Tongue (tissue), 3 donors: ENCODE measurements at places on chromosomes 13 and 19.
A peak's percentile ranks its signal among the peaks of the same experiment; 100 is the strongest.

DNA sequence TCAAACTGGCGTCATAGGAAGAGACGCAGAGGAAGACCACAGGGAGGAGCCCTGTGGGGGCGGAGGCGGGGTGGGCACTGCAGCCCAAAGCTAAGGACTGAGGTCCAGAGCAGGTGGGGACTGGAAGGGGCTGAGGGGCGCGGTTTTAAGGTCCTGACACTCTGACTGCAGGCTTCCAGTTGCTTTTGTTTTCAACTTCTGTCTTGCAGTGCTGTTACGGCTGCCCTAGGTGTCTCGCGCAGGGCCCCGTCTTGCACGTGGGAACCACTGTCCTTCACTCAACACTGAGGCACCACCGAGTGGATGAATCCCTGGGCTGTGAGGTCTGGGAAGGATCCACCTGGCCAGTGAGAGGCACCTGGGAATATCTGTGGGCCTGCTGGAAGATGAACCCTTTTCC, 76.0 kb downstream of the TEX29 start:
- no peak for DNase-seq

GRCh38 chr19:55454787-55455243, 6.6 kb downstream of the ISOC2 start:
- no peak for DNase-seq

DNA sequence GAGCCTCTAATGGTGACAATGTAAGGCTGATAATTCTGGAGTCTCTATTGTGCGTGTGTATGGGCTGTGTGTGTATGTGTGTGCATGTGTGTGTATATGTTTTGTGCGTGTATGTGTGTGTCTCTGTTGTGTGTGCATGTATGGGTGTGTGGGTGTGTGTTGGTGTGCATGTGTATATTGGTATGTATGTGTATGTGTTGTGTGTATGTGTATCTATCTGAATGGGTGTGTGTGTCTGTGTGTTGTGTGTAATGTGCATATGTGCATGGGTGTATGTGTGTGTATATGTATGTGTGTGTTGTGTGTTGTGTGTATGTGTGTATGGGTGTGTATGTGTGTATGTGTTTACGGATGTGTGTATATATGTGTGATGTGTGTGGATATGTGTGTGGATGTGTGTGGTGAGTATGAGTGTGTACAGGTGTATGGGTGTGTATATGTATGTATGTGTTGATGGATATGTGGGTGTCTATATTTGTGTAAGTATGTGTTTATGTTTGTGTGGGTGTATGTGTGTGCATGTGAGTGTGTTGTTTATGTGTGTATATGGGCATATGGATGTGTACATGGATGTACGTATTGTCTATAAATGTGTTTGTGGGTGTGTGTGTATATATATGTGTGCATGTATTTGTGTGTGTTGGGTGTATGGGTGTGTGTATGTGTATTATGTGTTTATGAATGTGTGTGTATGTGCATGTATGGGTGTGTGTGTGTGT, 366.7 kb downstream of the UQCRFS1 start:
- DNase-seq = no peak

DNA sequence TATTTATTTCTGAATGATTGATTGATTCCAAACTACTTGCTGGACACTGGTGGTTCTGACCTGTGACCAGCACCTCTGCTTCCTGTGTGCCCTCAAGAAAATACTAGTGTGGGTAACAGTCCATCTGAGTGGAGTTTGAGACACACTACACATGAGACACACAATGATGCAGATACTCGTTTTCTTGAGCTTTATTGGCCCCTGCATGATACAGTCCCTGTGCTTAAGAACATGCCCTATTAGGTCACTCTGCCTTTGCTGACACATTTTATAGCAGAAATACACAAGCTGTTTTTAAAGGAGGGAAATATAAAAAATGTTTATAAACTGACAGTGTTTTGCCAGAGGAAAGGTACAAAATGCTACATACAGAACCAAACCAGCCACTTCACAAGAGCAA, 126.9 kb downstream of the STK24 start:
- DNase-seq = no peak

DNA sequence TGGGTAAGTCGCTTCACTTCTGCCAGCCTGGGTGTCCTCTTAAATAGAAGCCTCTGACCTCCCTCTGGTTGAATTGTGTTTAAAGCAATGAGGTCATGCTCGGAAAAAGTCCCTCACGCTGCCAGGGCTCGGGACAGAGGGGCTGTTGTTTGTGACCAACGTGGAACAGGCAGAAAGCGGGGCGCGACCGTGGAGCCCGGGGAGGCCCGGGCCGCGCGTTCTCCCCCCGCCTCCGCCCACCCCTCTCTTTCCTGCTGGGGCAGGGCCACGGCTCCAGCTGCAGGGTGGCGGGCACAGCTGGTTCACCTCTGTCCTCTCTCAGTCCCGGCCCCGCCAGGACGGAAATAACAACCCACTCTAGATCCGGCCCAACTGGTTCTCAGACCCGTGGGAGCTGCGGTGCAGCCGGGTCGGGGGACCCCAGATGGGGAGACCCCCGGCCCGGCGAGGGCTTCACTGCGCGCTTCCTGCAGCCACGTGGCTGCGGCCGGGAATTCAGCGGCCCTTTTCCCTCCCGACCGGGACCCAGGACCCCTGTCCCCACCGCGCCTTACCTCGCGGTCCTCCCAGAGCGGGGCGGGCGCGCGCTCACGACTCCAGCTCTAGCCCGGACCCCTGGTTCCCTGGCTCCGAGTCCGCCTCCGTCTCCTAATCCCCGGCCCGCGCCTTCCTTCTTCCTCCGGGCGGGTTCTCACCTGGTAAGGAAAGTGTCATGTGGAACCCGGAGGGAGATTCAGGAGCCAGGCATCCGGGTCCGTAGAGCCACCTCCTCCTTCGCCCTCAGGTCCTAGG, 1.9 kb downstream of the CDC42EP5 start:
- DNase-seq = peak; percentile 70

DNA sequence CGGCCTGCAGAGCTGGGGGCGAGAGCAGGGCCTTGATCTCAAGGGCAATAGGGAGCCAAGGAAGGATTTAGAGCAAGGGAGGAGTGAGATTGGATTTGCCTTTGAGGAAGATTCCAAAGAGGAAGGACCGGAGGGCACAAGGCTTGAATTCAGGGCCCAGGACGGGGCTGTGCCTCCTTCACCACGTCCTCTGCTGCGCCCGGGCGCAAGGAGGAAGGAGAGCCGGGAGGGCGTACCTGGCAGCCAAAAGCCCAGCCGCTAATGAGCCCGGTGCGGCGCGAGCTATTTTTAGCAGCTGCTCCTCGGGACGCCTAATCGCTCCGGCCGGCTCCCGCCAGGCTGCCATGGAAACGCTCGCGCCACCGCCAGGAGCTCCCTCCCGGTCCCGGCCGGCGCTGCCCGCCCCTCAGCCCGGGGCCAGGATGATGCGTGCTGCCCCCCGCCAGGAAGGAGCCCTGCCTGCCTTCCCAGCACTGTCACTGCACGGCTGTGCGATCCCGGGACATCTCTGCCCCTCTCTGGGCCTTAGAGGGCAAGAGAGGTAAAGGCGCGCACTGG, 31.3 kb downstream of the TINCR start:
- peak; percentile 87 for DNase-seq

DNA sequence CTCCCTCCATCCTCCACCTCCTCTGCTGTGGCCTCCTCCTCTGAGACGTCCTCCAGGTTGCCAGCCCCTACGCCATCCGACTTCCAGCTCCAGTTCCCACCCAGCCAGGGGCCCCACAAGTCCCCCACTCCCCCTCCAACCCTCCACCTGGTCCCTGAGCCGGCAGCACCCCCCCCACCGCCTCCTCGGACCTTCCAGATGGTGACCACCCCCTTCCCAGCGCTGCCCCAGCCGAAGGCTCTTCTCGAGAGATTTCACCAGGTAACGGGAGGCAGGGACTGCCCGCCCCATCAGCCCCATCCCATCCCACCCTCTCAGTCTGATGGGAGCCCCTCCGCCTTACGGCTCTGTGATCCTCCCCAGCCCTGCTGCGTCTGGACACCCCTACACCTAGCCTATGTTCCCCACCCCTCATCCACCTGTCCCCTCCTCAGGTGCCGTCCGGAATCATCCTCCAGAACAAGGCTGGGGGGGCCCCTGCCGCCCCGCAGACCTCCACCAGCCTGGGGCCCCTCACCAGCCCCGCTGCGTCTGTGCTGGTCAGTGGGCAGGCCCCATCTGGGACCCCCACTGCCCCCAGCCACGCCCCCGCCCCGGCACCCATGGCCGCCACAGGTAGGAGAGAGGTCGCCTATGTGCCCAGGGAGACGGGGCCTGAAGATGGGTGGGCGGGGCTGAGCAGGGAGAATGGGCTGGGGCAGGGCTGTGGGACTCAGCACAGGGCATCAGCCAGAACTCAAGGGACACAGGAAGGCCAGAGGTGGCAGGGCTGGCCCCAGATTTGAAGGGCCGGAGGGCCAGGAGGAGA, 18.6 kb upstream of the EHD2 start:
- no peak for DNase-seq
